ENCODE measurements at places on chromosomes 12 and 14. TPM values are rescaled to one million over a fixed set of nuclear protein-coding genes. Genes with fewer than 3 reads are reported as not detected.

PLXNC1 gene
- polyA plus RNA-seq = 7.5 TPM

VRTN gene
- not detected for polyA plus RNA-seq

DUSP6 gene
- polyA plus RNA-seq = 76.1 TPM

DNA sequence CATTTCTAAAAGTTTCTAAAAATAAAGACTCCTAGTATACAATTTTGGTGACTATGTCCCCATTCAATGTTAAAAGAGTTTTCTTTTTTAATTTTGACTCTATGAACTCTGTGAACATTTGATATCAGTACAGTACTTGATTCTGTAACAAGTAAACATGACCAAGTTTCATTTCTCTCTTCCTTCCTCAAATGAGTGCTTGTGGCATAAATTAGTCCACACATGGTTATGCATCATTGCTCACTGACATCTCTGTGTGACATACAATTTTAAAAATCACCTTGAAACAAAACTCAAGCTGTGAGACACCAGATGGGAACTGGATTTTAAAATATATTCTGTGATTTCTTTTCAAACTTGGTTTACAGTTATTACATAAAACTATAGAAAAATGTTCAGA is 253.9 kb upstream of the MDGA2 start:
- no peak for DNase-seq

PGF gene
- 5.5 TPM for polyA plus RNA-seq

DNA sequence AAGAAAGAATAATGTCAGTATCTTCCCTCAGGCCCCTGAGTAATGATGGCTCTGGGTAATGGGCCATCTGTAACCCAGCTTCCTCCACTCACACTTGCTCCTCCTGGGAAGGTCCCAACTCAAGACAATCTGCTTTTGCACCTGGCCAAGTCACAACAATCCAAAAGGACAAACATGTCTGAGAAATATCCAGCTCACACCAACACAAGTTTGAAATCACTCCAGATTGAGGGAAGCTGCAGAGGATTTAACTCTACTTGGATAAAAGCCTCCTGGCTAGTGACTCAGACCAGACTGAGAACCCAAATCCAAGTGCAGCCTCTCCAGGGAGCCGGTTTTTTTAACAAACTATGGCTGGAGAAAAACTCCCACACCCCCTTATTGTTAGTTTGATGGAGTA is 34.2 kb downstream of the RTRAF start:
- DNase-seq = no peak

DYRK4 gene
- 47.5 TPM for polyA plus RNA-seq

DNA sequence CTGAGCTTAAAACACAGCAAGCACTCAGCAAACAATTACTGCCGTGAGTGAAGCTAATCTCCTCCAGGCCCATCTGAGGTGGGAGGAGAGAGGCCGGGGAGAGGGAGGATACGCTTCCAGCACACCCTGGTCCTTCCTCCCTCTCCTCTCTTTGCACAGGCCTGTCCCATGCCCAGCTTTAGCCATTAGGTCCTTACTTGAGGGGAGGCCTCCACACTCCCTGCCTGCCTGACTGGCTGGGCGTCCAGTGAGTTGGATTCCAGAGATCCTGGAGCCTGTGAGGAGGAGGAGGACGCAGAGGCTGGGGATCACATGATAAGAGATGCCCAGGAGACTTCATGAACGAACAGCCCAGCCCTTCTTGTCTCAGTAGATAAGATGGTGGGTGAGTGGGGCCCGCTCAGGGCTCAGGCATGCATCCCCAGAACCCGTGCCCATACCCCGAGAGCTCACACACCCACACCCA is 65.1 kb upstream of the NCOR2 start:
- no peak for DNase-seq

LMNTD1 gene
- not detected for polyA plus RNA-seq

GRCh38 chr14:105154476-105154871 is 14.1 kb downstream of the JAG2 start:
- no peak for DNase-seq

HNRNPA1 gene
- polyA plus RNA-seq = 4,010 TPM

- DNase-seq = peak; percentile 77
Measured at GRCh38 chr12:32312049-32312670, 87.2 kb upstream of the FGD4 start.

TESPA1 gene
- 0.18 TPM for polyA plus RNA-seq

- DNase-seq = no peak
Measured at GRCh38 chr14:50936882-50937281, 7.4 kb downstream of the PYGL start.

DNA sequence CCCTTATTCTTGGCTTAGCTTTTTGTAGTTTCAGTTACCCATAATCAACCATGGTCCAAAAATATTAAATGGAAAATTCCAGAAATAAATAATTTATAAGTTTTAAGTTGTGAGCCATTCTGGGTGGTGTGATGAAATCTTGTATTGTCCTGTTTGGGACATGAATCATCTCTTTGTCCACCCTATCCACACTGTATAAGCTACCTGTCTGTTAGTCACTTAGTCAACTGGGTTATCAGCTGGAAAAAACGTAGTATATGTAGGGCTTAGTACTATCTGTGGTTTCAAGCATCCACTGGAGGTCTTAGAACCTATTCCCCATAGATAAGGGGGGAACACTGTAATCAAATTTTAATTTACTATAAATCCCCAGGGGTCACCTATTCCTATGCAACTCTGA is 52.7 kb downstream of the NKX2-1 start:
- no peak for DNase-seq

GRCh38 chr14:61861320-61861865 is 99.2 kb downstream of the SNAPC1 start:
- no peak for DNase-seq

GRCh38 chr12:93947486-93947885 is 200.9 kb upstream of the PLXNC1 start:
- DNase-seq = no peak

All from left kidney (tissue), 8 donors.